ENCODE measurements at places on chromosomes 6 and 20.
A peak's percentile ranks its signal among the peaks of the same experiment; 100 is the strongest.

DNA sequence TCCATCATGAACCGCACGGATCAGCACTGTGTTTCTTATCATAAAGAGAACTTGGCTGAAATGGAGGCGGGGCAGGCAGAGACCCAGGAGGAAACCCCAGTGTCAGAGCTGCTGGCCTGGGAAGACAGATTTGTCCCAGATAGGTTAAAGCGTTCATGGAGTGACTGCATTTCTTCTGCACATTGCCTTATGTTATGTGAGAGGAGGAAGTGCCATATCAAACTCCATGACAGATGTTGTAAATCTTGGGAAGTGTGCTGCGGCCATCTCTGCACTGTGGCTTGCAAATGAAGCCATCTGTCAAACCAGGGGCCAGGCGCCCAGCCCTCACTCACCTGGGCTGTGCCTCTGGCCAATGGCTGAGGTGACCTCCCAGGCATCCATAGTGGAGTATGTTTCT is 163.0 kb downstream of the SLC24A3 start:
- DNase-seq: no peak

DNA sequence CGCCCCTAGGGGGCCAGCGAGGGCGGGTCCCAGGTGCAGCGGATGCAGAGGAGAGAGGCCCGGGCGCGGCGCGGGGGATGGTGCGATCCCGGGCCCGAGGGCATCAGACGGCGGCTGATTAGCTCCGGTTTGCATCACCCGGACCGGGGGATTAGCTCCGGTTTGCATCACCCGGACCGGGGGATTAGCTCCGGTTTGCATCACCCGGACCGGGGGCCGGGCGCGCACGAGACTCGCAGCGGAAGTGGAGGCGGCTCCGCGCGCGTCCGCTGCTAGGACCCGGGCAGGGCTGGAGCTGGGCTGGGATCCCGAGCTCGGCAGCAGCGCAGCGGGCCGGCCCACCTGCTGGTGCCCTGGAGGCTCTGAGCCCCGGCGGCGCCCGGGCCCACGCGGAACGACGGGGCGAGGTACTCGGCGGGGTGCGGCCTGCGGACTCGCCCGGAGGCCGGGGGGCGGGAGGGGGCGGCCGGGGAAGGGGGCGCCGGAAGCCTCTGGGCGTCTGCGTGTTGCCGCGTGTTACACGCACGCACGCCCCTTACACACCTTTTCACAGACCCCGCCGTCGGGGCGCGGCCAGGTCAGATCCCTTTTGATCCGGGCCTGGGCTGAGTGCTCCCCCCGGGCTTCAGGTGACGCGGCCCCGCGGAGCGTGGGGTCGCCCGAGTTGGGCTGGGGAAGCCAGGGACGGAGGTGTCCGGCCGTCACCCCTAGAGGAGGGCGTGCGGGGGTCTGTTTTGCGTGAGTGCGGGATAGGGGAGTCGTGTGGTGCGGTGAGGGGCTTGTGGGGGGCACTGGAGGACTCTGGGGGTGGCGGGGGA is 412 bp downstream of the TRIB3 start:
- peak; percentile 67 for DNase-seq

GRCh38 chr20:23453549-23454543 is 1.2 kb upstream of the CST11 start:
- DNase-seq: no peak

- DNase-seq: no peak
Observed at GRCh38 chr6:74598462-74599393, 607.1 kb downstream of the COL12A1 start.

- DNase-seq: no peak
Observed at GRCh38 chr20:19304886-19305415, 92.5 kb downstream of the SLC24A3 start.

- DNase-seq: peak; percentile 85
Observed at GRCh38 chr6:168071620-168072019, 7.4 kb downstream of the FRMD1 start.

GRCh38 chr20:8152847-8153246 is 20.8 kb downstream of the PLCB1 start:
- DNase-seq: no peak

DNA sequence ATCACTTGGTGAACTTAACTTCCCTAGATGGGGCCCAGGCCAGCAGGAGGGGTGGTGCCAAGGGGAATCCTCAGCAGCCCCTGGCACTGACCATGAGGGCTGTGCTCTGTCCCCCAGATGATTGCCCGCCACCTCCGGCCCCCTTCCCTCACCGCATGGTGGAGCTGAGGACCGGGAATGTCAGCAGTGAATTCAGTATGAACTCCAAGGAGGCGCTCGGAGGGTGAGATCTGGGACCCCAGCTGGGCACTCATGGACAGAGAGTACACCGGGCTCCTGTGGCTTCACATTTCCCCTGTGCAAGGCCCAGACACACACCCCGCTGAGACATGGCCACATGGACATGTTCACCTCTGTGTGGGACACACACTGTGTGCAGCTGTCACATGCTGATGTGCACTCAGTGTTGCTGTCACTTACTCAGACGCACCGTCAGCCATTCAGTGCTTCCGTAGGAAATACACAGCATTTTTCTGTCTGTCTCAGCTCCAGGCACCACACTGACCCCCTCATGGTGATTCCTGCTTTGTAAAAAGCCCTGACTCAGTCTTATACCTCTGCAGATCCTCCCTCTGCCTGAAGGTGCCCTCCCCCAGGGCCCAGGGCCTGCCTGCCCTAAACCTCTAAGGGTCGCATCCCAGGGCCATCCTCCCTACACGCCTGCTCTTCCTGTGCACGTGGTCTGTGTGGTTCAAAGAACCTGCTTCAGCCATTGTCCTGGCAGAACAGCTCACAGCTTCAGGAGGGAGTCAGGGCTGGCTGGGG is 4.4 kb downstream of the MYLK2 start:
- DNase-seq: no peak

DNA sequence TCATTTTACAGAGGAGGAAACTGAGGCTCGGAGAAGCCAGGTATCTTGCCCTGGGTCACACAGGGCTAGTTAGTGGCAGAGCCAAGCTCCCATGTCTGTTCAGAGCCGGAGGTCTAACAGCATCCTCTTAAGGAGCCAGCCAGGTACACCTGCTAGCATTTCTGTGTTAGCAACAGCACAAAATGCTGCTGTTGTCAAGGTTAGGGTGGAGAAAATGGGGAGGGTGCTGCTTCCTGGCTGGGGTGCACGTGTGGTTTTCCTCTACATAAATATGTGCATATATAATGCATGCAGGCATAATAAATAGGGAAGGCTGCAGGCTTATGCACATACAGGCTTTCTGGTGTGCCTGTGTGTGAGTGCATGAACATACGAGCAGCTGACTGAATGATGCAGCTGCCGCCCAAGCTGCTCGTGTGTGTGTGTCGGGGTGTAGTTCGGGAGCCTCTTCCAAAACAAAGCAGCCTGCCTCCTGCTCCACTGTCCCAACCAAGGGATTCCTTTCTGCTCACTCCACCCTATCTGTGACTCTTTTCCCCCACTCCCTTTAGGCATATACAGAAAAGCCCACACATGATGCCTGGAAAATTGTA is 86.6 kb downstream of the CD40 start:
- DNase-seq: no peak

DNA sequence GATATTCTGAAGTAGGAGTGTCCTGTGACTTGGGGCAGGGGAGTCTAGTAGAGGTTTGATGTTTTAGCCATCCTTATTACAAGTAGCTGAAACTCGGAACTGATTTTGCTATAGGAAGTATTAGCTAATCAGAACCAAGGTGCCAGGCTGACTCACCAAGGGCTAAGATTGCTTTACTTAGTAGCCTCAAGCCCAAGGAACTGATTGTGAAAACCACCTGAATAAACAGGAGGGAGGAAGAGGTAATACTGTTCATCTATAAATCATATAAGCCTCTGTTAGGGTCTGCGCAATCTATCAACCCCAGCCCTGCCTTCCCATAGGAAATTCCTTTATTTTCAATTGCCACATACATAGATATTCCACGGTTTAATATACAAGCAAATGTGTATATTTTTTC is 54.4 kb downstream of the GNAS start:
- DNase-seq: no peak

GRCh38 chr6:2435323-2435722 is 189.9 kb upstream of the GMDS start:
- no peak for DNase-seq

DNA sequence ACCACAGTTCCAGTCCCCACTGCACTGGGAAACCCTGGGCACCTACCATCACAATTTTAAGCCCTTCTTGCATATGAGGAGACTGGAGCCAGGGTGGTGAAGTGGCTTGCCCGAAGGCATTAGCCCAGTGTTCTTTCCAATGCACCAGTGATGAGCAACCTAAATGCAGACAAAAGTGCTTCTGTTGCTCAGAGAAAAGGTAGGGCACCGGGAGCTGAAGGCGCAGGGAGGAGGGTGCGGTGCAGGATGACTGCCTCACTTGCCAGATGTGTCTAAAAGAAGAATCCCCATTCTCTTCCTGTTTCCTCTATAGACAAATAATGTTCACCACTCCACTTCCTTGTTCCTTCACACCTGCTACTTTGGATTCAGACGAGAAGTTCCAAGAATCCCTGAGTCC is 86.5 kb downstream of the QRSL1 start:
- no peak for DNase-seq

Data from HEK293T (cell line).